ENCODE measurements at places on chromosomes 11 and 22.

DNA sequence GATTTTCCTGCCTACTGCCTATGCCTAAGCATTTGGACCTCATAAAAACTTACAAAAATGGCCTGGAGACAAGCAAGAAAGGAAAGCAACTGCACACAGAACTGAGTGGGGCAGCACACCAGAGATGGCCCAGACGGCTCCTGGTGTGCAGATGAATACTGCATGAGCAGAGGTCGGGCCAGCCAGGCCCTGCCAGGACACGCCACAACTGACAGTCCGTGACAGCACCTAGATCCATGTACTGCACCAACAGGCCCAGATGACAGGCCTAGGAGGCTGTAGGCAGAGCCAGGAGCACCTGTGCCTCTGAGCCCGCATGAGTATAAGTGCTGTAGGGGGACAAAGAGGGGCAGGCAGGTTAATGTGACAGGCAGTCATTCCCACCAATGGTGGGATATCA is 160.2 kb downstream of the IGLL1 start:
- DNase-seq: no peak

DNA sequence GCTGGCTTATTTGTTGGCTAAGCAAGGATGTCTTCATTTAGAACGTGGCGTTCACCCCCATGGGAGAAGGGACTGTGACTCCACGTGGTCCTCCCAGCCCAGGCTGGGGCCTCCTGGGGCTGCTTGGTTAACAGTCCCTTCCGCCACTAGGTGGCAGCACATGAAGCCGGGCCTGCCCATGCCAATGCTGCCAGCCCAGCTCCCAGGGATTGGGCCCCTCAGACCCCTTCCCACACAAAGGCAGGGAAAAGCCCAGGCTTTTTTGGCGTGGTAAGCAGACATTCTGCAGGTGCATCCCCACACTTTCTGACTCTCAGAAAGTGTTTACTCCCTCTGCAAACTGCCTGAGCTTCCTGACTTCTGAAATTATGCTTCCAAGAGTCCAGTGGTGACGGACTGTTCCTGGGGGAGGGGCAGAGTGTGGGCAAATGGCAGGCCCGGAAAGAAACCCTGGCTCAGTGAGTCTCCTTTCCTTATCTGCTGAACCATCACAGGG is 3.1 kb downstream of the CBX6 start:
- DNase-seq: peak; percentile 86

DNA sequence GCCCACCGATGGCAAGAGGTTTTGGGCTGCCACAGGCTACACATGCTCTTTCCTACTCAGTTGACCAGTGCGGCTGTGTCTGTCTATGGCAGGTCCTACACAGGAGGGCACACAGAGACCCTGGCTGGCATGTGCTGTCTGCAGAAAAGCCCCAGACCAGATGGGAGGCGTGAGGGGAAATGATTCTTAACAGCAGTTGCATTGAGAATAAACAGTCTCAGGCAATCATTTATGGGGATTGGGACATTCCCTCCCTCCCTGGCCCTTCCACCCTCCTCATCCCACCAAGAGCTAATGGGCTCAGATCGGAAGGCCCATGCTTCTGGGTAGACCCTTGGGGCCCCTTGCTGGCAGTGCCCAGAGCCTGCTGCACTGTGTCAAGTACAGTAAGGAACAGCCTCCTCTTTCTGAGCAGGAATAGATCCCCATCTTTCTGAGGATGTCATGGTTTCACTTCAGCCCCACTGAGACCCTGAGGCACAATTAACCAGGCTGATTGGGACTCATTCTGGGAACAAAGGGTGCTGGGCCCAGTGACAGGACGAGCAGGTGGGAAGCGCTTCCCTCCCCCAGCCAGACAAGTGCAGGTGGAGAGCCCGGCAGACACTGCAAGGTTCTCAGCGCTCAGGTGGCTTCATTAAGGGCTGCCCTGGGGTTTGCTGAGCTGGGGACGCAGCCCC is 28.3 kb downstream of the TSPAN18 start:
- DNase-seq: no peak

GRCh38 chr11:9142732-9143131 is 51.3 kb upstream of the SCUBE2 start:
- no peak for DNase-seq

DNA sequence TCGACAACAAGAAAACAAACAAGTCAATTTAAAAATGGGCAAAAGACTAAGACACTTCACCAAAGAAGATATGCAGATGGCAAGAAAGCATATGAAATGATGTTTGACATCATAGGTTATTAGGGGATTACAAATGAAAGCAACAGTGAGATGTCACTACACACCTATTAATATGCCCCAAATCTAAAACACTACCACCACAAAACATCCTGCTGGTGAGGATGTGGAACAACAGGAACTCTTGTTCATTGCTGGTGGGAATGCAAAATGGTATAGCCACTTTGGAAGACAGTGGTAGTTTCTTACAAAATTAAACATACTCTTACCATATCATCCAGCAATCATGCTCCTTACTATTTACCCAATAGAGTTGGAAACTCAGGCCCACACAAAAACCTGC is 29.0 kb downstream of the PRRG4 start:
- DNase-seq: no peak

GRCh38 chr22:28268850-28269249 is 349.8 kb upstream of the PITPNB start:
- no peak for DNase-seq

GRCh38 chr11:103528046-103528445 is 418.8 kb downstream of the DYNC2H1 start:
- DNase-seq: no peak

DNA sequence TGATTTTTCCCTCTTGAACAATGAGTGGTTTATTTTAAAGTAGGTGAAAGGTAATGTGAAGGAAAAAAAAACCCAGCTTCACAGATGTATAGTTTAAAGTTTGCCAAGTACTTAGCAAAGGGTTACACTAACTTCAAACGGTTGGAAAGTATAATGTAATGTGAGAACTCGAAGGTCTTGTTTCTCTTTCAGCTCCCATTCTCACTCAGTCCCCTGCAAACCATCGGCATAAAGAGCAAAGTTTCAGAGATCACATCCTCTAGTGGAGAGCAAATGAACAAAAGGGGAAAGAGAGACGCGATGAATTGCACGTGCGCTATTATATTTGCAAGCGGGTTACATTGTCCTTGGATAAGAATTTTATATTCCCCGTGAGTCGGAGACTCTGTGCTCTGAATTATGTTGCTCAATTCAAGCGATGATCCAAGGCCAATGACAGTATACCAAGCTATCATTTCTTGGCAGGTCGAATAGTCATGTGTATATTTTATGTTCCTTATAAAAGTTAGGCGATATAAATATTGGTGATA is 37.6 kb upstream of the BIRC3 start:
- peak; percentile 19 for DNase-seq

DNA sequence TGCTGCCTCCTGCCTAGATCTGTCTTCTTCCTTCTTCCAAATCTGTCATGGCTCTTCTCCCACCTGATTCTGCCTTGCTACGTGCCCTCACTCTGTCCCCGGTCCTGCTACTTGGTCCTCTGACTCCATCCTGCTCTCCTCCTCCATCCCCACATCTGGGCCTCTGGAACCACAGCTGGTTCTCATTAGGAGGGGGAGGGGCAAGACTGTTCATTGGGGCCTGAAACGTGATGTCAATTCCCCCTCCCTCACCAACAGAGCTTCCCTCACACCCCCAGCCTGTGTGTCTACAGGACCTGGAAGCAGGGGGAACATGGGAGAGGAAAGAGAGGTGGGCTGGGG is 9.1 kb downstream of the DCHS1 start:
- DNase-seq: no peak

GRCh38 chr11:20113149-20113438 is 47.2 kb downstream of the DBX1 start:
- no peak for DNase-seq

DNA sequence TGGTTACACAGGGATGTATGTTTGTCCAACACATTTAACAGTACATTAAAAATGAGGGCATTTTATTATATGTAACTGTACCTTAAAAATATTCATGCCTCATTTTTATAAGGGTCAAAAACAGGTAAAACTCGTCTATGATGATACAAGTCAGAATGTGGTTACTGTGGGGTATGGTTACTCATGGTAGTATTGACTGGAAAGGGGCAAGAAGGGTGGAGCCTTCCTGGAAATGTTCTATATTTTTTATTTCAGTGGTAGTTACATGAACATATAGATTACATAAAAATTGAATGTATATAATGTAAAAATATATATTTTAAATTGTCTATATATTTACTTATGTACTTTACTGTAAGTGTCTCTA is 99.8 kb downstream of the STIM1 start:
- no peak for DNase-seq

- peak; percentile 52 for DNase-seq
Observed at GRCh38 chr11:46330563-46331281, 16.5 kb upstream of the DGKZ start.

DNA sequence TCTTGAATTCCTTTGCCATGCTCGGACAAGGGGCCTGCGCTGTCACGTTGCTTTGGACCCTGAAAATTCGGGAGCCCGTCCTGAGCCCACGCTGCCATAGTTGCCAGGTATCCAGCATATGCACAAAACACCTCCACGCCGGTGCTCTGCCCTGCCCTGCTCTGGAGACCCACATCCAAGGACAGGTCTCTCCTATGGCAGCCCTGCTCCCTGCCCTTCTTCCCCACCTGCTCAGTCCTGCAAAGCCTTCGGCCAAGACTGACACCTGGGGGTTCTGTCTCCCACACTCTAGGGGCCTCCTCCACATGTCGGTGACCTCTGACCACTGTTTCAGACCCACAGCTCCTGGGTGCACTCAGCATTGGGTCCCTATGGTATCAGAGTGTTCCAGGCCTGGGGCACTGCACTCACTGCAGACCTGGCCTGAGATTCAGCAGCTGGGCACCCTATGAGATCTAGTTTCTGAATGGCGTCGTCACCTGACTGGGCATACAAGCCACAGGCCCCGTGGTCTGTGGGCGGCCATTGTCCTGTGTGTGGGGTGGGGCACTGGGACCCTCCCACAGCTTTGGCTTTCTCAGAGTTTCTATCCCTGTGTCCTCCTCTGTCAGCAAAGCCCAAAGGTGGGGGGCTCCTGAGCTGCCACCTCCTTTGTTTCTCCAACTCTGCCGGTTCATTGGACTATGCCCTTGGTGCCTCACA is 2.0 kb upstream of the KRTAP5-6 start:
- no peak for DNase-seq

GRCh38 chr11:122672892-122673291 is 17.4 kb downstream of the UBASH3B start:
- no peak for DNase-seq

DNA sequence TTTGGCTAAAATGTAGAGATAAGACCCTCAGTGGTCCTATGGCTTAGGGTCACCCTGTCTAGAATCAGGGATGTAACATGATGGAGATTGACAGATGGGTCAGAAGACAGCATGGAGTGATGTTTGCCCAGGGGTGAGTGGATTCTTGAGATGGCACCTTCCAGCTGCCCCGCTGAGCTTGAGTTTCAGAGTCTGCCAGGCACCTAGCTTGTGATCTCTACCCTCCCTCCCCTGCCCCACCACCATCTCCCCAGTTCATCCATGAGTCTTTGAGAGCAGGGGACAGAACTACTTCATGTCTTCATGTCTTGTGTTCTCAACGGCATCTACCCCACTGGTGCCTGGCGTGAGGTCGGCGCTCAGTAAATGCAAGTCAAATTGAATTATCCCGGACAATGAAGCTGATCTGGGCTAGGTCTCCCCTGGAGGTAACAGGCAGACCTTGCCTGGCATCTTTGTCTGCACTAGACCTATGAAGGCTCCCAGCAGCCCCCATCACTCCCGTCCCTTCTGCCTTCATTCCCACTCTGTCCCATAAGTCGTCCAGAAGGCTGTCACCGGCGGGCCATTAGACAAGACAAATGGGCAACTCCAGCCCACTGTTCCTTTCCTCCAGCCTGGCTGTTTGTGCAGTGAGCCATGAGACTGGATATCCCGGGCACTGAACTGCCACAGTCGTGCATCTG is 239.2 kb upstream of the TBCEL start:
- no peak for DNase-seq

DNA sequence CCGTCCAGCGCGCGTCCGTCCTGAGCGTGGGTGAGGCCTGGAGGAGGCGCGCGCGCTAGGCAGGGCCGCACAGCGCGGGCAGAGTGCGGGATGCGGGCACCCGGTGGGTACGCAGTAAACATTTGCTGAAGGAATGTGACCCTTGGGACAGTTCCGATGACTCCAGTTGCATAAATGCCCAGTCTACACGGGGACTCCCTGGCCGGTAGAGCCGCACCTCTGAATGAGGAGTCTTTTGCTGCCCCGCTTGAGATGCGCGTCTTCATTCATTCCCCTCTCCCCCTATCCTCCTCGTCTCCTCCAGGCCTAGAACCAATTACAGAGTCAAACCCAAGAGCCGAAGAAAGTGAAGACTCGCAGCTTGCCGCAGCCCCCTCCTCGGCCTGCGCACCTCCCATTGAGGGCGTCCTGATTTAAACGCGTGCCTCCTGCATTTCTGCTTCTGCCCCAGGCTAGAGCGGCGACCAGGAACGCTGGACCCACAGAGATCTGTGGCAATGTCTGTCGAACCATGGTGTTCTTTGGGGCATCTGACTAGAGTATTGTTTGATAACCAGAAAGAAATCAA is 729 bp upstream of the CHKB start:
- DNase-seq: no peak

DNA sequence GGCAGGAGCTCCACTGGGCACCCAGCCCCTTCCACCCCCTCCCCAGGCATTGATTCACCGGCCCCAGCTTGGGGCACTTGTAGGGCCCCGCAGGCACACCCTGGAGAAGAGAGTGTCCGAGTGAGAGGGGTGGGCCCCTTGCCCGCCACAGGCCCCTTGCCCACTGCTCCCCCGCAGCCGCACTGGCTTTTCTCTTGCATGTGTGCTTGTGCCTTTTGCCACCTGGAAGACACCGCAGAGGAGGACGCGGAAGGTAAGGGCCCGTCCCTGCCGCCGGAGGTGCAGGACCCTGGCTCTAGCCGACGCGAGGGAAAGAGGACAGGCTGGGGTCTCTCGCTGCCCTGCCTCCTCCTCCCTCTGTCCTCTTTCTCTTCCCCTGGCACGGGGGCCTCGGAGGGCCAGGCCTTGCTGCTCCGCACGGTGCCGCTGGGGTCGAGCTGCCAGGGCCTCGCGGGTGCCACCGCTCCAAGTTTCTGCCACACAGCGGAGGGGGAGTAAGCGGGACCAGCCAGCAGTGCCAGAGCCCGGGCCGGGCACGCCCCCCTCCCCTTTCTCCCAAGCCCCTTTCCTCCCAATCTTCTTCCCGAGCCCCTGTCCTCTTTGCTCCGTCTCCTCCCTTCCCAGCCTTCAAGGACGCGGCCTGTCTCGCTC is 9.5 kb downstream of the TNNT3 start:
- no peak for DNase-seq

DNA sequence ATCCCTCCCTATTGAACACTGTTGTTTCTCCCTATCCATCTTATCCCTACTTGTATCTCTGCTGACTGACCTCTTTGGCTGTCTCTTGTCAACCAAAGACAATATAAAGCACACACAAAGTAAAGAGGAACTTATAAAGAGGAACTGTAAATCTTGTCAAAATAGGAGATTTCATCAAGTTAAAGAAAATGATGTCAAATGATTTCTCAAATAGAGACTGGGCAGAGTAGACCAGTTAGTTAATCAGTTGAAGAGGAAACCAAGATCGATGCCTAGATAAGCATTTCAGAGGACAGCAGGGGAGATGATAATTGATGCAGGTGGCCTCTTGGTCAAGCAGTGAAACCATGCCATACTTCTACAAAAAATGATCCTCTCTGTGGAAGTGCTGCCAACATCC is 22.7 kb downstream of the KCNQ1OT1 start:
- DNase-seq: no peak

- DNase-seq: no peak
Observed at GRCh38 chr22:23825246-23825905, 13.4 kb downstream of the DERL3 start.
